ENCODE measurements at places on chromosomes 5 and 9.

DNA sequence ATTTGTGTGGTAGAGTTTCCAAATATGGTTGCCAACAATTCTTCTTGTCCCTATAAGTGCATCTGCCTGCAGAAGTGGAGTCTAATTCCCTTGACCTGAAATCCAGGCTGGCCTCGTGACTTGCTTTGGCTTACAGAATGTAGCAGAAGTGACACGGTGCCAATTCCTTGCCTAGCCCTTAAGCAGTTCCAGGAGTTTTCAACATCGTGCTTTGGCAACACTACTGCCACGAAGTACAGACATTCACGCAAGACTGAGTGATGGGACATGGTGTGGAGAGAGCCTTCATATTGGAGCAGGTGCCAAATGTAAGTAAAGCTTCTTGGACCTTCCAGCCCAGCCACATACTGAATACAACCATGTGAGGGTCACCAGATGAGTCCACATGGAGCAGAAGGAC, 92.9 kb upstream of the NEK6 start:
- no peak for DNase-seq

DNA sequence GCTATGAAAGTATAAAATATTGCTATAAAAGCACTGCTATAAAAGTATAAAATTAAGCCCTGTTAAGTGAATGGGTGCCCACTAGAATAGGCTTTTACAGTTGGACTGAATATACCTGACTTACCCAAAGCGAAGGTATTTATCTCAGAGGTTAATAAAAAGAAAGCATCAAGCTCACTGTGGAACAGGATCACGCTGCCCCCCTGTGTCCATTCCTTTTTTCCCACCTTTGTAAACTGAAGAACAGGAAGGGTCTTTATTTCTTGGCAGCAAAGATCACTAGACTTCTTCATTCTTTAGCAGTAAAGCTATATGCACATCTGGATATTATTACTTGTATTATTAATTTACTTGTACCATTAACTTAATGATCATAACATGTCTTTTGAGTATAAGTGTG, 22.1 kb upstream of the PLPP6 start:
- DNase-seq: no peak

DNA sequence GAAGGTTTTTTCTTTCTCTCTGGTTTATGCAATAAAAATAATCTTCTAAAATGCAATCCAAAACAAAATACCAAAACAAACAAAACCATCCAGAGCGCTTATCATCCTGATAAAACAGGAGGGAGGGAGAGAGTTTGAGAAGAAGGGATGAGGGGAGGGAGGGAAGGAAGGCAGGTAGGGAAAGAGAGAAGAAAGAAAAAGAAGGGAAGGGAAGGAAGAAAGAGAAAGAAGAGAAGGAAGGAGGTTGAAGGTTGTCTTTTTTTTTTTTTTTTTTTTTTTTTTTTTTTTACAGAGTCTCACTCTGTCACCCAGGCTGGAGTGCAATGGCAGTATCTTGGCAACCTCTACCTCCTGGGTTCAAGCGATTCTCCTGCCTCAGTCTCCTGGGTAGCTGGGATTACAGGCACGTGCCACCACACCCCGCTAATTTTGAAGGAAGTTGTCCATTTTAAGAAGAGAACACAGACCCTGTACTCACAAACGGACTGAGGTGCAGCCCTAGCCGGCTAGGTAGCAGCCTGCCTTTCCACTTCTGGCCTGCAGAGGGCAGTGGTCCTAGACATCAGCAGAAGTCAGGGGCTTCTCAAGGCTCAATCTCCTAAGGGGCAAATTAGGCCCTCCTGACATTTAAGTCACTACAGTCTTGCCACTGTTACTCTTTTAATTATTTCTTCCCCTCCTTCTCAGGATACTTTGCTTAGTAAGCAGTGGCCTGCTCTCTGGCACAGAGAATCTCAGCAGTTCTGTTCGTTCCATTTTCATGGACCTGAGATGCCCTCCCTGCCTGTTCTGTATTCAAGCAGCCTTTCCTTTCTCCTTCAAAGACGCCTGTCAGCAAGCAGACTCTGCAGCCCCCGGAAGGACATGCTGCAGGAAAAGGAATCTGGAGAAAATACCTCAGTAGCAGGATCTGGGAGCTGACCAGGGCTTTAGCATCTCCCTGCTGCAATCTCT, 76.4 kb downstream of the EPB41L4B start:
- peak; percentile 72 for DNase-seq

DNA sequence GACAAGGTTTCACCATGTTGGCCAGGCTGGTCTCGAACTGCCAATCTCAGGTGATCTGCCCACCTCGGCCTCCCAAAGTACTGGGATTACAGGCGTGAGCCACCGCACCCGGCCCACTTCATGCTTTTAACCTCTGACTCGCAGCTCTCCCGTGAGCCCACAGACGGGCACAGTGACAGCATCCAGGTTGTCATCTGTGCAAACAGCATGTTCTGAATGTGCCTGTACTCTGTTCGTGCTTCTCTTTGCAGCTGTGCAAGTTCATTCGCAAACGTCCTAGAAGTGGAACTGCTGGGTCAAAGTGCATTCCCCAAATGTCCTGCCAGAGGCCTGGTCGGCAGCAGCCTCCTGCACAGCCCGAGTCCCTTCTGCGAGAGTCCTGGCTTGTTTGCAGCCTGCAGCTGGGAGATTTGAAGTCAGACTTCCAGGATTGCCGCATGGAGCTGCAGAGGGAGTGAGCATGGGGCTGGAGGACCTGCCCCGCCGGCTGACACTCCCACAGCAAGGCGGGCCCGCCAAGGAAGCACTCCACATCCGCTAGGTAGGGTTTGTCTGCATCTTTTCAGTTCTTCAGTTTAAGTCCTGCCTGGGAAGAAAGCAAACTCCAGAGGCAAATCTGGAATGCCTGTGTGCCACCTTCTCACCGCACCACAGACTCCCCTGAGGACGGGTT, 3.4 kb downstream of the BRD3OS start:
- peak; percentile 89 for DNase-seq

DNA sequence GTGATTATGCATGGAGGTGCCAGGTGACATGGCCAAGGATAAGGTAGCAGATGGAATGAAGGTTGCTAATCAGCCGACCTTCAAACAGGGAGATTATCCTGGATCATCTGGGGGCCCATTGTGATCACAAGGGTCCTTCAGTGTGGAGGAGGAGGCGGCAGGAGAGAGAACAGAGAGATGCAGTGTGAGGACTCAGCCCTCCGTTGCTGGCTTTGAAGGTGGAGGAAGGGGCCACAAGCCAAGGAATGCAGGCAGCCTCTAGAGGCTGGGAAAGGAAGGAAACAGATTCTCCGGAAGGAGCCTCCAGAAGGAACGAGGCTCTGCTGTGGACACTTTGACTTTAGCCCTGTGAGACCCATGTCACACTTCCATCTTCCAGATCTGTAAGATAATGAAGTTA, 27.4 kb upstream of the EEIG1 start:
- DNase-seq: no peak

- DNase-seq: peak; percentile 52
These were observed 7.2 kb upstream of the KLHL3 start for GRCh38 chr5:137743031-137743640.

DNA sequence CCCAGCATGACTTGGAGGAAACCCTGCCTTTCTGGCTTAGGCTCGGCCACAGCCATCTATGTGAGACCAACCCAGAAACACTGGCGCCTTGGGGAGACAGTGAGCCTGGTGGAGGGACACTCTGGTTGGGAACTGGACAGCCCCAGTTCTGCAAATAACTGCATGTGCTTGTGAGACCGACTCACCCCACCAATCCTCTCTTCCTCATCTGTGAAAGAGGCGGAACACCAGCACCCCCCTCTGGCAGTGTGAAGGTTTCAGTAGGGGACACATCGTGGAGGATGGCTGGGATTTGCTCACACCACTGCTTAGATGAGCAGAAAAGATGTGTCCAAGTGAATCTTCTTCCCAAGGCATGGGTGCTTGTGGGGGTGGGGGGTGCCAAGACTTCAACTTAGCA, 43.4 kb upstream of the N4BP3 start:
- no peak for DNase-seq

GRCh38 chr5:53068291-53068836, 41.2 kb downstream of the MOCS2 start:
- DNase-seq: no peak

DNA sequence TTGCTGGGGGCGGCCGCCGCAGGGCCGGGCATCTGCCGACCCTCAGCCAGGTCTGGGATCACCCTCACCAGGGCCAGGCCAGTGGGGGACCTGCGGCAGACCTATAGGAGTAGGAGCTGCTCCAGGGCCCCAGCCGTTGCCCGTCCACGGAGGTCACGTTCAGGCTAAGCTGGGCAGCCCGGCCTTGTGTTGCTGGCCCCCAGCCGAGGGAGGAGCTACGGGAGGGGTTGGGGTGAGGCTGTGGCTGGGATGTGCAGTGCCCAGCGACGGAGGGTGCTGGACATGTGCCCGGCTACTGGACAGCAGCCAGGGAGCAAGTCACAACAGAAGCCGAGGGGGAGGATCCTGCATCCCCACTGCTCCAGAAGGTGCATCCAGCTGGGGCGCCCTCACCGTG, 39.6 kb upstream of the SLC6A19 start:
- DNase-seq: peak; percentile 86

DNA sequence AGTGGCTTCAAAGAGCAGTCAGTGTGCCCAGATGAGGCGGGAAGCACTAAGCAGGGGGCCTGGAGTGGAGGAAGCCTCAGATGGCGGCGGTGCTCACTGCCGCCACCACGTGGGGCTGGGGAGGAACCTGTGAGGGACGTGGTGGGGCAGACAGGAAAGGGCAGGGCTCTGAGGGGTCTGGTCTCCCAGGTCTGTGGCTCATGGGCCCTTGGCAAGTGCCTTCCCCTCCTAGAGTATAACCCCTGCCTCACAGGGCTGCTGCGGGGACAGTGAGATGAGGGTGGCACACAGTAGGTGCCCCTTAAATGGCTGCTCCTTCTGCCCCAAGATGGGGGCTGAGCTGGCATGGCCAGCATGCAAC, 26.6 kb downstream of the NR5A1 start:
- DNase-seq: no peak

GRCh38 chr5:36688722-36689121, 82.3 kb downstream of the SLC1A3 start:
- no peak for DNase-seq

- peak; percentile 48 for DNase-seq
These were observed 1.4 kb downstream of the IRF1 start for GRCh38 chr5:132489051-132489770.

- DNase-seq: no peak
These were observed 79.1 kb downstream of the RAPGEF1 start for GRCh38 chr9:131660466-131661405.

- no peak for DNase-seq
These were observed 71.3 kb downstream of the HRH2 start for GRCh38 chr5:175728885-175729828.

- DNase-seq: no peak
These were observed 39.2 kb downstream of the TSTD2 start for GRCh38 chr9:97593960-97594359.
